CD4-positive, alpha-beta T cell treated with Interleukin-17A for 1 hour (primary cell): ENCODE measurements at places on chromosomes 1 and 21.
A peak's percentile ranks its signal among the peaks of the same experiment; 100 is the strongest.

DNA sequence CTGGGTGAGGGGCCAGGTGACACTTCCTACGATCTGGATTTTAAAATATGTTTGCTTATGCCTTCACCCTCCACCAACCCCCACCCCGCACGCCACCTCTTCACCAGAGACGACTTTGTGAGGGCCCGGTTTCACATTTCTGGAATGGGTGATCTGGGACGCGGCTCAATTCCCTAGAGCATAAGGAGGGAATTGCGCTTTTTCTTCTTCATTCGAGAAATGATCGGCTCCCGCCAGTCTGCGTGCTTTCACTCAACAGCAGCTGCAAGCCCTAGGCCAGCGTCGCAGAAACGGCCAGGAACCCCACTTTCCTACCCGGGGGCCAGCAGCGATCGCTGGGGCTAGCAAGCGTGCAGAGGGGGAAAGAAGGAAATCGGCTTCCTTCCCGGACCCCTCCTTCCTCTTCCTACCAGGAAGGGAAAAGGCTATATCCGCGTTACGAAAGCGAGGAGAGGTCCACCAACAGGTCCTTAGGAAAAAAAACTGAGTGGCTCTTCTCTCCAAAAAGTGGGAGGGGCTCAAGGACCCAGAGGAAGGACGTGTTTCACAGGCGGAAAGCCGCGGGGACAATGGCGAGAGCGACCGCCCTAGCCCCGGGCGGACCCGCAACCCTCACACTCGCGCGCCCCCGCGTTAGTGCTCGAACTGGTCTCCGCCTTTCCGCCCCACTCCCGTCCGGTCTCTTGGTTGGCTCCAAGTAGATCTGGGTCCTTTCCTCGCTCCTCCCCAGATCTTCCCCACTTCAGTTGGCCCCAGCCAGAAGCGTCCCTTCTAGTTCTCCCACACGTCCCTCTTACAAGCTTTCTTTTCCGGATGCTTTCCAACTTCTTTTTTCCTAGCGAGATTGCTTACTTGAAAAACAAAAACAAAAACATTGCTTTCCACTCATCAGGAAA lies 1.1 kb upstream of the ADAMTS1 start:
- DNase-seq = no peak

GRCh38 chr1:4750177-4750576 lies 95.8 kb downstream of the AJAP1 start:
- DNase-seq = no peak

DNA sequence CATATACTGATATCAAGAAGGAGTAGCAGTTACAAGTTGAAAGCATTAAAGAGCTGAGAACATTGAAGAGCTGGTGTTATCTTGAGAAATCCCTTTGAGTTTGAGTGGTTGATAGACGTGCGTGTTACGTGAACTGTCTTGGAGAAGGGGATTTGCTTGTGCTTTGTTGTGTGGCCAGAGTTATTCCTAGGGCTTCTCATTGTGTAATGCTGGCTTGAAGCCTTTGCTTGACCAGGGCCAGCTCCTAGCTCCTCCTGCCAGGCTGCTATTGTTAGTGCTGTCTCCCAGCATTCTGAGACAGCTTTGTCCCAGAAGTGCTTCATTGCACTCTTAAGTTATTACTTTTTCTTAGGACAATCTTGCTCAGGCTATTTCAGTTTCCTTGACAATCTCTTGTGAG lies 116.2 kb upstream of the KCNK2 start:
- no peak for DNase-seq

GRCh38 chr1:114130213-114130612 lies 23.5 kb downstream of the SYT6 start:
- DNase-seq = no peak

DNA sequence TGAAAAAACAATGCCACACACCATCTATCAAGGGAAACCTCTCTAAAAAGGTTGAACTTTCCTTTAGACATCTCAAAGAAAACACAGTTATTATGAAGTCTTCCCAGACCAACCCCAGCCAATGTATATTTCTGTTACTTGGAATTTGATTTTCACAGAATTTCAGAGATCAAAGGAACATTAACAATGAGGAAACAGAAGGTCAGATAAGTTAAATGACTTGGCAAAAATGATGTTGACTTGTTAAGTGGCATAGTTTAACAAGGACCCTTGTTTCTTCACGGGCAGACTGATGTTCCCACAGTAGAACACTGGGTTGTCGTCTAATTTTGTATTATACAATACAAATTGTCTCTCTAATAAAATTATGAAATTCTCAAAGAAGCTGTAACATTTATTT lies 29.0 kb downstream of the NME7 start:
- DNase-seq = no peak

DNA sequence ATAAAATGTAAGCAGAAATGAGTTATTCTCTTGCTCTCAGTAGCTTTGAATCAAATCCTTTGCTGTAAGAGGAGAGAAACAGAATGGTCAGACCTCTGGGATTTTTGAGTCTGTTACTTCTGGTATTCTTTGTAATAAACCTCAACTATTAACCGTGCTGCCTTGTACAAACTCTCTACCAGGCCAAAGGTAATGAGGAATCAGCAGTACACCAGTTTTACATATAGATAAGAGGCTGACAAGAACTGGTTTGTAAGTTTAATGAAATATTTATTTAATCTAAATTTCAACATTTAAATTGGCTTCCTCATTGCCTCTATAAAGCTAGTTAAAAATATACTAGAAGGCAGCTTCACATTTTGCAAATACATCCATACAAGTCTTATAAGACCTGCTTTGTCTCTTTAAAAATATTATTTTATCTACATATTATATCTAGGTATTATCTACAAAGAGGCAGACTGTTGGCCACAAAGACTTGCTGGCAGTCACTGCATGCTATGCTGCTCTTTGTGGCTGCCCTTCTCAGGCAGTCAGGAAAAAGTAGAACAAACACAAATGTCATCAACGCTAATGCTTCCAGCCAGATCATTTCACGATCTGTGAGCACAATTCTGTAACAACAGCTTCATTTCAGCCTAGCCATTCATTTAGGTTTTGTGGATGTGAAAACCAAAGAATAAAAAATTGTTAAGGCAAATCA lies 173.0 kb downstream of the GABPA start:
- DNase-seq = no peak

GRCh38 chr1:45685308-45686014 lies 872 bp downstream of the GPBP1L1 start:
- DNase-seq = peak; percentile 27

DNA sequence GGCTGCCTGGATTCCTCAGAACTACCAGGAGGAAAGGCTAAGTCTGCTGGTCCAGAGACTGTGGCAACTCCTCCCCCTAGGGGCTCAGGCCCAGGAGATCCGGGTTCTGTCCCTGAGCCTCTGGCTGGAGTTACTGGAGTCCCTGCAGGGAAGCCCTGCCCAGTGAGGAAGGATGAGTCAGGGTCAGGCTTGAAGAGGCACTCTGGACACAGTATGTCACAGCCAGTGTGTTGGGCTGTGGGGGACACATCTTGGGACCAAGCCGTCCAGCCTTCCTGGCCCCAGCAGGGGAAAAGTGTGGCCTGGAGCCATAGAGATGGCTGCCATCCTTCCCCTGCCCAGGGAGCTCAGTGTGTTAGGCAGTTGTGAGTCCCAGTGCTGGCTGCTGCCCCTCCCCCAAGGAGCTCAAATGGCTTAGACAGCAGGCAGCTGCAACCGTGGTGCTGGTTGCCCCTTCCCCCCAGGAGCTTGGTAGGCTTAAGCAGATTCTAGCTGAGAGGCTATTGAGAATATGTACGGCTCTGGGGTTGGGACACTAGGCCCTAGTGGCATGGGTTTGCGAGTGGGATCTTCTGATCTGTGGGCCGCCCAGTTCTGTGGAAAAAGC lies 28.2 kb upstream of the RABGAP1L start:
- no peak for DNase-seq

DNA sequence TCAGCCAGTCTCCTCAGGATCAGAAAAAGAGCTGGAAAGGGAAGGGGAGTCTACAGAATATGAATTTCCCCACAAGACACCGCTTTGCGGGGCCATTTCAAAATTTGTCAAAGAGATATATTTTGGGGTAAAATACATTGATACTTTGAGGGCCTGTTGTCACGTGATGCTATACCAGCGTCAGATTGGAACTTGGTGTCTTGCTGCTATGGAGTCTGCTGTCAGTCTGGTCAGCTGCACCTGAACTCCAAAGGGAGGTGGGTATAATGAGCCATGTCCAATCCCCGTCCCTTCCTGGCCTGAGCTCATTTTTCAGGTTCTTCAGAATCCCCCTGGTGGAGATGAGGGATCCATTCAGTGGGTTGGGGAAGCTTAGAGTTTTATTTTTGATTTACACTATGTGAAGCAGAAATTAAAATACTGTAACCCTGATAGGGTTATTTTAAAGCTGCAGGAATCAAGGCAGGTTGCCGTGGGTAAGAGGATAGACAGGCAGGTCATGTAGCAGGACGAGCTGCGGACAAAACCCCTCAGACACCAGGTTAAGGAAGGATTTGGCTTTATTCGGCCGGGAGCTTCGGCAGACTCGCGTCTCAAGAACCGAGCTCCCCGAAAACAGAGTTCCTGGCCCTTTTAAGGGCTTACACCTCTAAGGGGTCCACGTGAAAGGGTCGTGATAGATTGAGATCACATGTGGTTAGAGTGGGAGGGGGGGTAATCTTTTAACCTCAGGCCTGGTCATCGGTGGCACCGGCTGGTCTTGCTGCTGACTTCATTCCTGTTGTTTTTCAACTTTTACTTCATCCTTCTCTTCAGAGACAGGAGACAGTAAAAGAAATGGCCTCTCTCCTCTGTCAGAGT lies 2.2 kb upstream of the POFUT2 start:
- DNase-seq = no peak

GRCh38 chr1:172321451-172321850 lies 99.0 kb upstream of the C1orf105 start:
- no peak for DNase-seq

DNA sequence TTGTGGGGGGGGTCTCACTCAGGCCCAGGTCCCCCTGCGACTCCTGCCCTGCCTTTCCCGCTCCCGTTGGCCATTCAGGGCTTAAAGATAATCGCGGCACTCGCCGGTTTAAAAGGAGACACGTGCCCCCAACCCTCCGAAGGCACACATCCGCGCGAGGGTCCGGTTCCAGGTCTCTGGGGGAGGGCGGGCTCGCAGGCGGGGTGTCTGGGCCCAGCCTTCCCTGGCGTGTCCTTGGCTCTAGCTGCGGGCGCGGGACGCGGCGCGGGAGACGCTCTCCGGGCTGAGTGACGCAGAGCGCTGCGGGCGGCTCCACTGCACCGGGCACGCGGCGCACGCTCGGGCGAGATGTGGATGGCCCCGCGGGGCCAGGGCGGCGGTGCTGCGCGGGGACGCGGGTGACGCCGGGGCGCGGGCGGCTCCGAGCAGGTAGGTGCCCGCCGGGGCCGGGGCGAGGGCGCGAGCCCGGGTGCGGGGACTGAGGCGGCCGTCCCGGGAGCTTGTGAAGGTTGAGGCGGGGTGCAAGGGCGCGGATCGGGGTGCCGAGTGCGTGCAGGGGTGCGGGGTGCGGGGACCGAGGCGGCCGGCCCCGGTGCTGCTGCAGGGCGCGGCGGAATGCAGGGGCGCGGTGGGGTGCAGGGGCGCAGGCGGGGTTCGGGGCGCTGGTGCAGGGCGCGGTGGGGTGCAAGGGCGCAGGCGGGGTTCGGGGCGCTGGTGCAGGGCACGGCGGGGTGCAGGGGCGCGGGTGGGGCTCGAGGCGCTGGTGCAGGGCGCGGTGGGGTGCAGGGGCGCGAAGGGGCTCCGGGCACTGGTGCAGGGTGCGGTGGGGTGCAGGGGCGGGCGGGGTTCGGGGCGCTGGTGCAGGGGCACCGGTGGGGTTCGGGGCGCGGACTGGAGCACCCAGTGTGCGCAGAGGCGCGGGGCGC lies 3.3 kb upstream of the TRPM2 start:
- DNase-seq = no peak

DNA sequence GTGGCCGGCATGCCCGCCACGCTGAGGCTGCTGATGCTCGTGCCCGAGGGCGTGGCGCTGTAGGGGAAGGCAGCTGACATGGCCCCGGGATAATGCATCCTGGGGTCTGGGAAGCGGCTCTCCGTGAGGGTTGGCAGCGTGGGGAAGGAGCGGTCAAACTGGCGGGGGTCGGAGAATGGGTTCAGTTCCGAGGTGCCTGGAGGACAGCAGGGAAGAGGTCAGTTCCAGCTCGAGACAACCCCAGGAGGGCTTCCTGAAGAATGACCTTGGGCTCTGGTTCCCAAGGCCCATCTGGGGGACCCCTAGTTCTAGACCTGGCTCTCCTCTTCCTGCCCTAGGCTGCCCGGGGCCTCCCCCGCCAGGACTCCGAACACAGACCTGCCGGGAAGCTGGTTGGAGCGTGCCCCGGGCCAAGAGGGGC lies 27.6 kb downstream of the RUNX3 start:
- no peak for DNase-seq

DNA sequence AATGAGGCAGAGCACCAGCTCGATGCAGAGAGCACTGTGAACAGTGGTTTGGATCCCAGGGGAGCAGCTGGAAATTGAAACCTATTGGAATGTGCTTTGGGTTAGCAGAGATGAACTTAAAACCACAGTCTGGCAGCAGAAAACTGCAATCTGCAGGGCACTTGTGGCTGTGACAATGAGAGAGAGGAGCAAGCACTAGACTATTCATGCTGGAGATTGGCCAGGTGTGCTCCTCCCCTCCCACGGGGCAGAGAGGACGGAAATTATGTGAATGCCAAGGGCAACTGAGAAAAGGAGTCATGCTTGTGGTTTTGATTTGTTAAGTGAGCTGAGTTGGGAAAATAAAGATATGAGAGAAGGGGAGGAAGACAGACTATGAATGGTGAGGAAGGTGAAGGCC lies 38.1 kb downstream of the HSD3B2 start:
- no peak for DNase-seq

GRCh38 chr1:63931468-63931867 lies 157.7 kb downstream of the ROR1 start:
- DNase-seq = no peak

GRCh38 chr1:202016811-202017748 lies 6.7 kb downstream of the ELF3 start:
- no peak for DNase-seq

- no peak for DNase-seq
Observed at GRCh38 chr1:232886271-232886670, 64.1 kb upstream of the NTPCR start.

GRCh38 chr1:35560256-35561225 lies 2.9 kb downstream of the NCDN start:
- DNase-seq = no peak

- no peak for DNase-seq
Observed at GRCh38 chr1:162187687-162188276, 118.3 kb downstream of the NOS1AP start.

DNA sequence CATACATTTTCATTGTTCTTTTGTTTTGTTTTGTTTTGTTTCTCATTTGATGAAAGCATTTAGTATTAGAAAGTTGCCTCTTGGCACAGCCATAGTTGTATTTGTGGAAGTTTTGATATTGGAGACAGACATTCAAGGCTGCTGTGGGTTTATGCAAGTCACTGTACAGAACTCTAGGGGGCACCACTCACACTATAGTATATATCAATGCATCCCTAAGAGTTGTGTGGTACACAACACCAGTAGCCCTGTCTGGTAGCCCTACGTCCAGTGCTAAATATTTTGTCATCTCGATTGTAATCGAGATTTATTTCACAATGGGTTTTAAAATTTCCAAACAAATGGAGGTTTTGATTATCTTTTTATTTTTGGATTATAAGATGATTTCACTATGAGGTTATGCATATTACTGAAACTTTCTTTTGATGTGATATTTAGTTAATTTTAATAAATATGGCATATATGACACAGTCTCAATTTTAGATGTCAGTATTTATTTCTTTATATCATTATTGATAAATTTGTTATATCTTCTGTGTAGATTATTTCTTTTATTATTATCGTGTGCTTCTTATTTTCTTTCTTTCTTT lies 112.2 kb downstream of the NR5A2 start:
- peak; percentile 65 for DNase-seq

- no peak for DNase-seq
Observed at GRCh38 chr1:145695821-145696629, 11.1 kb downstream of the PDZK1 start.

GRCh38 chr21:15624646-15625045 lies 105.1 kb upstream of the USP25 start:
- DNase-seq = no peak
